ENCODE measurements at places on chromosomes 6 and 20.

GRCh38 chr6:125222531-125223455 is 69.2 kb downstream of the TPD52L1 start:
- no peak for DNase-seq

- no peak for DNase-seq
Observed at GRCh38 chr20:36309643-36310042, 3.5 kb downstream of the DLGAP4 start.

GRCh38 chr6:101042966-101043365 is 161.8 kb upstream of the ASCC3 start:
- no peak for DNase-seq

DNA sequence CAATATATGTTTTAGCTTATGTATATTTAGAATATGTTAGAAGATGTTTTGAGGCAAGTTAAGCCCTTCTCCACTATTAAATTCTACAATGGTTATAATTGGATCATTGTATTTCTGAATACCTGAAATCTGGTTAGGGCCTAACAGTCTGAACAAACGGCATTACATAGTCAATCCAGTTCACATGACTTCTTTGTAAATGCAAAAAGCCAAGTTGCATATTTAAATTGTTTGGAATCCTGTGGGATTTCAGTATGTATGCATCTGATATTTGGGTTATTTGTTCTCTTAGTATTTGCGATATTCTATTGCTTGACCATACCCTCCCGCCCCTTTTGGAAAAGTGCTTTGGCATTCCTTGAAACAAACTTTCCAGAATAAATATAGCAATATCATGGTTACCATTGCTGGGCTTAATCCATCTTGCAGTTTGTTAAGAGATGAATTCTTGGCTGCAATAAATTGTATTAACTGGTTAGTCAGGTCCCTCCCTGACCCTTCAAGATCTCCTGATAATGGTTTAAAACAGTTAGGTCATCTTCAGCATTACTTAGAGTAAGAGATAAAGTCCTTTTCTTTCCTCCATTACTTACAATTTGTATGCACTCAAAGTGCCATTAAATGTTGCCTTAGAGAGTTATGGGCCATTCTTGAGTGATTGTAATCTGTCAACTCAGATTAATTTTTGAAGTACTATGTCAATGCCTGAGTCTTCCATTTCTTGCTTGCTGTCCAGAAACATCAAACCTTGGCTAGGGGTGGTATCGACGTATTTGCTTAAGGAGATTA is 36.5 kb downstream of the LRRC1 start:
- no peak for DNase-seq

DNA sequence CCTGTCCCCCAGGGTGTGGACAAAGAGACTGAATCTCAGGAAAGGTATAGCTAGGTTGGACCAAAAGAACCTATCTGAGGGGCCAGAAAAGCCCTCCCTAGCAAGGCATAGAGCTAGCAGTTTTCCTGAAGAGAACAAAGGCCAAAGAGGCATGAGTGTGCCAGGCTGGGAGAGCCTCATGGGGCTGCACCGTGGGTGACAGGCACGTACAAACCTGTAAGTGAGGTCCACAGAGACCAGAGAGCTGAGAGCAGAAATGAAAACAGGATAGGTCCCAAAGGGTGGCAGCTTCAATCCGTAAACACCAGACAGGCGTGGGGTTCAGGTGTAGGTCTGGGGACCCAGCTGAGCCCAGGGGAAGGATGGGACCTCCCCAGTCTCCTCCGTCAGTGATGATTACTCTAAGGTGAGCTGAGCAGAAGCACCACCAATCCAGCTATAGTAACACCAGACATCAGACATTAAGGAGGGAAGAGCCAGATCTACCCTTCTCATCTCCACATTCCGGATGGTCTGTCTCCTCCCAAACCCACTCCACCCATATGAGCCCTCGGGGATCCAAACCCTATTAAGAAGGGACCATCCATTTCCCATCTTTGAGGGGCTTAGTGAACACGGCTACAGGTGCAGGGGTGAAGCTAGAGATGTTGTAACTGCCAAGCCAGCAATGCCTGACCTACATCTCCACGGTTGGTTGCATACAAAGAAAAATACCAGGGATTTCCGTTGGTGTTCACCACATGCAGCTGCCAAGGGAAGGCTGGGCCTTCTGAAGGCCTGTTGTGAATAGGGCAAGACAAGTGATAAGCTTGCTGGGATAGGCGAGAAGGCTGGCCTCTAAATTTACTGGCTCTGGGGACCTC is 38.3 kb downstream of the BCL2L1 start:
- no peak for DNase-seq

DNA sequence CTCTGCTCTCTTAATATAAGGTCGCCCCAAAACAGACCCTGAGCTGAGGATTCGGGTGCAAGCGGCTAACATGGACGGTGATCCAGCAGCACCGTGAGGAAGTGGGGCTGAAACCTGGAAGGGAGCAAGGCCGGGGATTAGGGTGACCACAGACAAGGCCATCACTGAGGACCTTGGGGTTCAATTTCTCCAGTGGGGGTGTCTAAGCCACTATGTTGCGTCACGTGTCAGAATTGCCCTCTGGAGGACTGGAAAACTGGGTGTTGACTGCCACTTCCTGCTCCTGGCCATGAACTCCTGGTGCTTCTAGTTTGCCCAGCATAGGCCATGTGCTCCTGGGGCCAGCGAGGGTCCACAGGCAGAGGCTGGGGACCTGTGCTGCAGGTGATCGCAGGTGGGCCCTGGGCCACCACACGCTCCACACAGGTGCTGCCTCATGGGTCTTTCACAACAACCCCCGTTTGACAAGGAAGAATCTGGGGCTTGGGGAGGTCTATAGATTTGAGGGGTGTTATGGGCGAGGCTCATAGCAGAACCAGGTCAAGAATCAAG is 101.9 kb downstream of the CDH26 start:
- no peak for DNase-seq
